ENCODE measurements at places on chromosomes 3 and 15.
A peak's percentile ranks its signal among the peaks of the same experiment; 100 is the strongest.

DNA sequence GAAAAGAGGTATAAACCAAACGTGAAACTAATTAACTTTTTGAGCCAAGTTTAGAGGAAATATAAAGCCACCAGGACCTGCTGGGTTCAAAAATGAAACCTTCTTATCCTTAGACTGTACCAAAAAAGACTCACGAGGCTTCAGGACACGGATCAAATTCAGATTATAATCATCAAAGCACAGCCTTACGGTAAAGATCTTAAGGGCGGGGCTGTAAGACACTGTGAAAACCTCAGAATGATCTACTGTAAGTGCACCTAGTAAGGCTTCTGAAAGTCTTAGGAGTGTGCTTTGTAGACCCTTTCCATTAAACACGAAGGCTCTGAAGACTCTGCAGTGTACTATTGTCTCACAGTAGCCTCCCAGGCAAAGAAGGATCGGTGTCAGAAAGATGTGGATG, 26.8 kb downstream of the TARS3 start:
- no peak for DNase-seq

DNA sequence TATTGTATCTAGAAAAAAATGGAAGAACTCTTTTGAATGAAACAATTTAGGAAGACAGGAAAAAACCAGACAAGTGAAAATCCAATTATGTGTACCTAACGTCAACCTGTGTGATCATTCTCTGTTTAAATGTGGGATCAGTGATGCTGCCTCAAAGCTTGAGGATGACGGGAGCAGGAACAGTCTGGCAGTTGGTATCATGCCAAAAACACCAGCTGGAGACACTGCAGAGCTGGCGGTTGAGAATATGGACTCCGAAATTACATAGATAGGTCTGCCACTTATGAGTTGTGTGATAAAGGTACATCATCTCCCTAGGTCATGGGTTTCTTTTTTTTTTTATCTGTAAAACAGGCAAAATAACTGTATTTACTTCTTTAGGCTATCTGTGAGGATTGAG, 480.5 kb downstream of the CNTN4 start:
- no peak for DNase-seq

- DNase-seq = no peak
Observed at GRCh38 chr3:146072061-146072460, 88.9 kb downstream of the PLOD2 start.

DNA sequence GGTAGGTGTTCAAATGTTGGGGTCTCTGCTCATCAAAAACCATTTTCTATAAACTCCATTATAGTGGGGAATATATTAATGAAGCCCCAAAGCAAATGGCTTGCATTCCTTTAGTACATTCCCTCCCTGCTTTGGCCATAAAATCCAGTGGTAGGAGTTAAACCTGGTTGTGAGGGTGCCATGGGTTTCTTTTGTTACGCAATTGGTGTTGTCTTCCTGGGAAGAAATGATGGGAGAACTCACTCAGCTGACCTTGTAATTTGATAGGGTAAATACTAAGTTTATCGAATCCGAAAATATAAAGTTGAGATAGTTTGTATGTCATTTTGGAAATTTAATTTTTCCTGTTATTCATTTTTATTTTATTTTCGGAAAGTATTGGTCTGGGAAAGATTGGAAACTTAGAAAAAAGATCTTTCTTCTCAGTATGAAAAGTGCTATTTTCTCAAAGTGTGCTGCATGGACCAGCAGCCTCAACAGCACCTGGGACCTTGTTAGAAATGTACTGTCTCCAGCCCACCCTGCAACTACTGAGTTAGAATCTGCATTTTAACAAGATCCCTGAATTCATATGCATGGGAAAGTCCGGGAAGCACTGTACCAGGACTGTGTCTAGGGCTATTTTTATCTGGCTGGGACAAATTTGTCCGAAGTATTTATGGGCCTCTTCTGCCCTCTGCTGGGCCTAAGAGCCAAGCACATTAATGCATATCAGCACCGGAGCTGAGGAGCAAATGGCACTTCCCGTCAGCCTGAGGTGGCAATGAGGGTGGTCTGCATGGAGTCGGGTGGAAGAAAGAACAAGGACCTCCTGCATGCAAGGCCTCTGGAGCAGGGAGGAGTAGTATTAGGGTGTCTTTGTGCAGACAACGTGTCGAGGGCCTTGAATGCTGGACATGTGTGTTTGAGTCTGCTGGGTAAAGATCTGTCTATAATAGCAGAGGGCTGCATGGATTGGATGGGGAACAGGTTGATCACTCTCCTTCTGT, 54.7 kb downstream of the FAM81A start:
- DNase-seq = peak; percentile 89

DNA sequence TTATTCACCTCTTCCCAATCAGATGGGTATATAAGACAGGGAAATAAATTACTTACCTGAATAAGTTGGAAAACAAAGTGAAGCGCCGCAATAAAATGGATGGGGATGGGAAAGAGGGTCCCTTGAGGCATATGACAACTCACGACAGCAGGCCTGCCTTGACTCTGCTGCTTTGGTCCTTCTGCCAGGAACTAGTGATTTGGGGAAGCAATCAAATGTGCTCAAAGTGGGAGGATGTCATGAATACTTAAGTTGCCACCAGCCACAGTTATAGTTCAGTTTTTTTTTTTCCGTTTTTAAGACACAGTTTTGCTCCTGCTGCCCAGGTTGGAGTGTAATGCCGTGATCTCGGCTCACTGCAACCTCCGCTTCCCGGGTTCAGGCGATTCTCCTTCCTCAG, 4.6 kb downstream of the PARL start:
- DNase-seq = no peak

- DNase-seq = no peak
Observed at GRCh38 chr3:125431912-125432790, 57.0 kb upstream of the ZNF148 start.

DNA sequence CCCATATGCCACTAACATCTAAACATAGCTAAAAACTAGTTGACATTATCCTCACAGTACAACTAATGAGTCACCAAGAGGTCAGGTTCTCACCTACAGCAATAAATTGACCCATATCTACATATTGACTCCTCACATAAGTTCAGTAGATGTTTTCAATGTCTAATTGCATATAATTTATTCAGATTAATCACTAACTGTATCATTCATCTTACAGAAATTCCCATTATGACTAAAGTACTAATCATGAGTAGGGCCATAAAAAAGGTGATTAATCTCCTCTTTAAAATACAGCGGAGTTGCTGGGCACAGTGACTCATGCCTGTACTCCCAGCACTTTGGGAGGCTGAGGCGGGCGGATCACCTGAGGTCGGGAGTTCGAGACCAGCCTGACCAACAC, 82.4 kb upstream of the ST3GAL6 start:
- DNase-seq = no peak

DNA sequence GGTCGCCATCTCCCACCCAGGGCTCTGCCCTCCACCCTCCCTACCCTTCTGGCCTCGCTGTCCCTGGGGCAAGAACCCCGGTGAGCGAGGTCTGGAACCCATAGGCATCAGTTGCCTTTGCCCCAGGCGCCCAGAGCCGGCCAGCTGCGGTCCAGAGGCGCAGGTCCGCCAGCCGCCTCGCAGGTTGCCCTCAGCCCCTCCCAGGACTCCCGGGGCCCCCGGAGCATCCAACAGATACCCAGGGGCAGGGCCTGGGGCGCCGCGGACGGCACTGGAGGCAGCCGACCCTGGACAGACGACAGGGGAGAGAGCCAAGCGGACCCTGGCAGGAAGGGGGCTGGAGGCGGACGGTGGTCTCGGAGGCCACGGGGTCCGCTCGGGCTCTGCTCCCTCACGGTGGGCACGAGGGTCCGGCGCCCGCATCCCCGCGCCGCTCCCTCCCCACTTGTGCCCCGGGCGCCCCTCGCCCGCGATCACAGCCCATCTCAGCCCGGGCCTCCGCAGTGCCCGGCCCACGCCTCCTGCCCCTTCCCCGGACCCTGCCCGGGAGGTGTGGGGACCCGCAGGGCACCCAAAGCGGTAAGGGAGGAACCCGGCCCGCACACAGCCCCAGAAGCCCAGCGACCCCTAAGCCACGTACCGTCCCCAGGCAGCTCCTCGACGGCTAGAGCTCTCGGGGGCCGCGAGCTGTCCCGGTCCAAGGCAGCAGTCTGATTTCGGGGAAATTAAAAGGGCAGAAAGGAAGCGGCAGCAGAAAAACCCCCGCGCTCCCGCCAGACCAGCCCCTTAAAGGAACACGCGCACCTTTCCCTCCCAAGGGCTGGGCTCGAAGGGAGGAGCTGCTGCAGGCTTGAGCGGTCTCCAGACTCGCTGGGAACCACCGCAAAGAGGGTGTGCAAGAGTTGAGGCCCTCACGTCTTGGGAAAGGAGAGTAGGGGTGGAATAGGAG, at the start of gene HAPLN3:
Gene HAPLN3 (minus strand): TSS at position 726 of the 949 bp plus-strand sequence. CDS start 8,246 bp downstream, outside the sequence.
- peak; percentile 83 for DNase-seq

DNA sequence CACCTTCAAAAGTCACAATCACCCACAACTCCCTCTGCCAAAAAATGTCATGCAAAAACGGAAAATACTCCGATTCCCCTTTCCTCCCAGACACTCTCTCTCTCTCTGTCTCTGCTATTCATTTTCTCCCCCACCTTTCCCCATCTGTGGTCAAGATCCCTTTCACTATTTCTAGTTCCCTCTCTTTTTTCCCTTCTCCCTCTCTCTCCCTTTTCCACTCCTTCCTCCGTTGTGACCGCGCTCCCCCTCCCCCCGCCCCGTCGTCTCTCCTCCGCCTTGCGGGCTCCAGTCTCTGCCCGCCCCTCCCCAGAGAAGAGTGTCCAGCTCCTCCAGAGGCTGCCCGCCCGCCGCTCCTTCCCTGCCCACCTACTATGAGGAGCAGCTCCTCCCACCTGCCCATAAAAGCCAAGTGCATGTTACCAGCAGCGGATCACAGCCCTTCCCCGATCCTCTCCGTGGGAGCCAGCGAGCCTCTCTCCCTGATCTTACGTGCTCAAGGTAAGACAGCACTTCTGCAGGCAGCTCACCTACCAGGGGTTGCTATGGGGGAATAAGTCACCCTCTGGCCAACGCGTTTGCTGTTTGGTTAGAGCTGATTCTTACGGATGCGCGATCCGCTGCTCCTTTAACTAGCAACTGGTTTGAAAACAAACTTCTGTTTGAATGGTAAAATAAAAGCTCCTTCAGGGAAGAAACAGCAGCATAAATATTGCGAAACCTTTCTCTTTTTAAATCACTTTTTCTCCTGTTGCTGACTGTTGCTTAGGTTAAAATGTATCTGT, at the start of gene COL8A1:
Gene COL8A1 (plus strand): TSS at position 428 of the 782 bp plus-strand sequence. CDS start 152,089 bp downstream, outside the sequence.
- peak; percentile 77 for DNase-seq

DNA sequence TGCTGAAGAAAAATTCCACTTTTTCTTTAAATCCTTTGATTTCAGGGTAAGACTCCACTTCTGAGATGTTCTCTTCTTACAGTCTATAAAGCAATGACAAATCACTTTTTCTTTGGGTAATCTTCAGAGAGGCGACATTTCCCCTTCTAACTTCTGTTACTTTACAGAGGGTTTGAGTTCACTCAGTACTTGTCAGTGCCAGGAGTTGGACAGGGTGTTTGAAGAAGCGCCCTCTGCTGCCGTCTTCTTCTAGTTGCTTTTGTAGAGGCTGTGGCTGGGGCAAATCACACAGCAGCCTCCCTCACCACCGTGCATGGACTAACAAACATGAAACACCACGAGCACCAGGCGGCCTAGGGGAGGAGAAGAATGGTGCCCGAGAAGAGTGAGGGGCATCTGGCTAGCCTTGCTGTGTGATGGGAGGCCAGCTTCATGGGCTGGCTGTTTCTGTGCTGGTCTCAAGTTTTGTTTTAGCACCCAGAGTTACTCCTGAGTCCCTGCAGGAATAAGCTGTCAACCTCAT, at the start of gene CD80:
Gene CD80 (minus strand): TSS at position 174 of the 523 bp plus-strand sequence. CDS start 1,886 bp downstream, outside the sequence.
- peak; percentile 61 for DNase-seq

DNA sequence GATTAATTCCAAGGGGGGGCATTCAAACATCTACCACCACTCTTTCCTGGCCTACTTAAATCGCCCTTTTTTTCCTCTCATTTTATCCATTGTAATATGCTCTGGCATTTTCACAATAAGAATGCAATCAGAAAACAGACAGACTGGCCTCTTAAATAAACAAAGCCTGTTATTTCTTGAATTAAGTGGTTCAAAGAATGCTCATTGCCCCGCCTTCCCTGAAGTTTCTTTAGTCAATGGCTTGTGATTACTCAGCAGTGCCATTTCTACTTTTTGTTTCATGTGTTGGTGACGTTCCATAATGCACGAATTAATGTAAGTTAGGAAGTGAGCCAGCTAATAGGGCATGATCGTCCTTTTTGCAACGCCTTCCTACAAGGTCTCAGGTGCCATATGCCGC, 68.0 kb downstream of the FBN1 start:
- no peak for DNase-seq

DNA sequence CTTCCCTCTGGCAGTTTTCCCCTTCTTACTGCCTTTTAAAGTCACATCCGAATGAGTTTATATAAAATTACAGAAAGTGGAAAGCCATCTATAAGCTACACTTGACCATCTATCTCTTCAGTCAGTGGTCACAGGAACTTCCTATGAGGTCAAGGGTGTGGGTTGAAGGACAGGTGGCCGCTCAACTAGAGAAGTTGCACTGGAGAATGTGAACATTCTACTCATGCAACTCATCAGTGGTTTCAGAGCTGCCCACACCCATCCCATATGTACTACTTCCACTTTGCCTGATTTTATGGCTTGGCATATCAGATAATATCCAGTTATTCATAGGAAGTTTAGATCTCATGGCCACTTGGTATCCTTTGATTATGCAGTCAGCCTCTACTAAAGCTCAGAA, 57.4 kb upstream of the TMEM158 start:
- no peak for DNase-seq

GRCh38 chr3:28726840-28727239, 378.2 kb upstream of the AZI2 start:
- peak; percentile 85 for DNase-seq

All from GM23338 (cell line).